ENCODE measurements at places on chromosomes 5 and 9.

GRCh38 chr5:19853616-19854240, 134.3 kb downstream of the CDH18 start:
- no peak for DNase-seq

- DNase-seq, result peak; percentile 23
These were observed 97.5 kb downstream of the COL5A1 start for GRCh38 chr9:134738869-134739659.

GRCh38 chr5:28691526-28691925, 1653.1 kb upstream of the CDH9 start:
- DNase-seq, result no peak

- no peak for DNase-seq
These were observed 209.6 kb downstream of the TTLL11 start for GRCh38 chr9:121883281-121884056.

DNA sequence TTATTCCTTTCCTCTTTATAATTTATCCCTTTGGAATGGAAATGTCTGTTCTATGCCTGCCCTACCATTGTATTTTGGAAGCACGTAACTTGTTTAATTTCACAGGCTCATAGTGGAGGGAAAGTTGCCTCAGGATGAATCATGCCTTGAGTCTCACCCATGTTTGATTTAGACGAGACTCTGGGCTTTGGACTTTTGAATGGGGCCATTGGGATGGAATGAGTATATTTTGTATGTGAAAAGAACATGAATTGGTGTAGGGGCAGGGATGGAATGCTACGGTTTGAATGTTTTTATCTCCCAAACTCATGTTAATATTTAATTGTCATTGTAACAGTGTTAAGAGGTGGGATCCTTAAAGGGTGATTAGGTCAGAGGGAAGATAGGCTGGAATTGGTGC, 10.3 kb downstream of the FBXW5 start:
- DNase-seq, result no peak

DNA sequence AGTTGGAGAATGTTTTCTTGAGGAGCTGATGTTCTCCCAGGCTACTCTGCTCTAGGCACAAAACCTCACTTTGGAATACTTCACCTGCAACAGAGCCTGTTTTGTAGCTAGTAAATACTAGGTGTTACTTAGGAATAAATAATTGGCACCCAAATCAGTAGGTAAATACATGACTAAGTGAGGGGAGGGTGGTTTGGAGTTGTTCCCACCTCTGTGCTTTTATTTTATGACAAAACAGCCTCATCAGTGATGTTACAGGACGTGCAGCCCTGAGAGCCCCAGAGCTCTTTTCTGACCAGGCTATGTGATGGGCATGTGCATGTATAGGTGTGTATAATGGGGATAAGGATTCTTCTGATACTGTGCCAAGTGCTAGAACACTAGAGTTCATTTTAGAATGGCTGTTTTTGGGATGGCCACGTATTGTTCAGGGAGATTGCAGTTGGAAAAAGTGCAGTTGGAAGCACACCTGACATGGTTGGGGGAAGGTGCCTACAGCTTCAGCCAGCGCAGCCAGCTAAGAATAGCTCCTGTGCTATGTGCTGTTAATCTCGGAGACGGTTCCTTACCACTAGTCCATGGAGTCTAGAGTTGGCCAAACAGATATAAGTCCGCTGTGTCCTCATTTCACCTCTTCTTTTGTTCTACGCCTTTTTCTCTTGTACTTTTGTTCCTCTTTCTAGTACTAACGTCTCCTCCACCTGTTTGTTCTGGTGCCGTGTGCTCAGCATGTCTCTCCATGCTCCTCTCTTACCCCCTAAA, 284.7 kb downstream of the FANCC start:
- no peak for DNase-seq

- no peak for DNase-seq
These were observed 212.3 kb upstream of the RORB start for GRCh38 chr9:74284581-74285450.

DNA sequence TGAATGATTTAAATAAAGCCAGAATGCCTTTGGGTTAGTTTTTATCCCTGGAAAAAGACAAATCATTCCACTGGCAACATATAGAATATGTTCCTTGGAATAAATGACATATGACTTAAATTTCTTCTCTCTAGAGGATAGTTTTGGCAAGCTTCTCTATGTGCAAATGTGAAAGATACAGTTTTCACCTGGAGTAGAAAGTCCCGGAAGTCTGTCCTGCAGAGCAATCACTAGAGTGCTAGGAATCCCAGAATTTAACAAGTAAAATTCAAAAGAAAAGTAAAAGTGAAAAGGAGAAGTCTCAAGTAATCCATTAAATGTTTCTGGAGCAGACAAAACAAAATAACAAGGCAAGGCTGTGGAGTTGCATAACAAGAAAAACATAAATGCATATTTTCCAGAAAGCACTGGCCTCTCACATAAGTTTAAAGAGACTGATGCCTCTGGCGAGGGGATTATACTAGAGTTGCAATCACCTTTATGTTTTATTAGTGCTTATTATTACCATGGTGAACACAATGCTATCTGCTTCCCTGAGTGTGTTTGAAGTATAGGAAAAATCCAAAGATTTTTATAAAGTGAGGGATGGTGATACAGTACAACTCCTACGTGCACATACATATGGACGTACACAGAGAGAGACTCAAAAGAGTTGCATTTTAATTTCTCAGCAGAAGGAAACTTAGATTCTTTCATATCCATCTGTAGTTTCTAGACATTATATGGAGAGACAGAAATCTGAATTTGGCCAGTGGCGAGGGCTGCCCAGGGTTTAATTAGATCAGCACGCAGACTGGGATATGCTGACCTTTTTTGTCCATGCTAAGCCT, 188.3 kb upstream of the ANKRD55 start:
- no peak for DNase-seq

DNA sequence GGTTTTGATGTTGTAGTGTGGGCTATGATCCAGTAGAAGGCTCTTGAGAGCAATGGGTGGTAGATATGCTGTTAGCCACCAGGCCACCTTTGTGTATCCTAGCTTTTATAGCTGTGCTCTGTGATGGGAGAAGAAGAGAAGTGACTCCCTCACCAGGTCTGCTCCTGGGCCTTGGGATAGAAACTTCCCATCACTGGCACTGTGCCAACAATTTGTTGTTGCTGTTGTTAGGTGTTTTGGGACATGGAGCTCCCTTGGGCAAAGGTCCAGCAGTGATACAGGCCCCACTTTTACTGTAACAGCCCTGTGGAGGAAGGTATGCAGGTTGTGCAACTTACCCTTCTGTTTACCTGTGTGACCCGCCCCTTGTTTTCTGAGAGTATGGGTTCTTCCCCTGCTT, 570.9 kb upstream of the GRIN3A start:
- DNase-seq, result no peak

DNA sequence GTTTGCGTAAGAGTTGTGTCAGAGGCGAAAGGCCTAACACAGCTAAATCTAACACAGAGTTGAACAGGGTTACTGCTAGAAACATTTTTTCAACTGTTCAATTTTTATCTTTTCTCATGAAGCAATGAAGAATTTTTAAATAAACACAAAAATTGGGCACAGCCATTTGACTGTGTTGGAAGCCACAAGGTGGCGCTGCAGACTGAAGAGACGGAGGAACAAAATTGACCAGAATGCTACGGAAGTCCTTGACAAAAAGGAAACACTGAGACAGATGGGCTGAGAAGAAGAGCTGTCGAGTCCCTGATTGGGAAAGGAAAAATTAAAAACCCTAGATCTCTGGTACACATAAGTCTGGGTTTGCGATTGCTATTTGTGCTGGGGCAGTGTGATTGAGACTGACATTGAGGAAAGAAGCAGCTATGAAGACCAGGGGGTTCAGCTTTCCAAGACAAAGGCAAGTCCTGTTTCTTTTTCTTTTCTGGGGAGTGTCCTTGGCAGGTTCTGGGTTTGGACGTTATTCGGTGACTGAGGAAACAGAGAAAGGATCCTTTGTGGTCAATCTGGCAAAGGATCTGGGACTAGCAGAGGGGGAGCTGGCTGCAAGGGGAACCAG, at the start of gene PCDHB9:
Gene PCDHB9 (plus strand): TSS at position 265 of the 616 bp plus-strand sequence. CDS start 158 bp downstream, at position 423.
- peak; percentile 76 for DNase-seq

- peak; percentile 63 for DNase-seq
These were observed 5.8 kb upstream of the ST6GALNAC6 start for GRCh38 chr9:127905004-127905728.

GRCh38 chr5:35736280-35736679, 118.6 kb downstream of the SPEF2 start:
- DNase-seq, result no peak

GRCh38 chr5:87765009-87765408, 352.3 kb upstream of the CCNH start:
- DNase-seq, result no peak

- DNase-seq, result no peak
These were observed 44.6 kb upstream of the SHOC1 start for GRCh38 chr9:111839387-111839786.

GRCh38 chr9:80208696-80209095, 636.9 kb downstream of the TLE4 start:
- DNase-seq, result no peak

DNA sequence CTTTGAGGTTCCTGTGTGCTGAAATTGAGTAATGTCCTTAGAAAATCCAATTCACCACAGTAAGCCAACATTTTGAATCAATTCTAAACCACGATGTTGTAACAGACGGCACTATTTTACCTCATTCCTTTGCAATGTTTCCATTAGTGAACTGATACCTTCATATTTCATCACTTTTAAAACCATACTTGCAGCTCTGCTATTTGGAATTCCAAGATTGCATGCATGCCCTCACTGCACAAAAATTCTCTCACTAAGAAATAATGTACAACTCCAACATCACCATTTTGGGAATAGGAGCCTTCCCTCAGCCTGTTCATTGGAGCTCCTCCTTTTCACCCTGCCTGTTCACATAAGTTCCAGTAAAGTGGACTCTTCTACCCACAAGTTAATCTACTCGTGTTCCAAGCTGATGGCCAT, 74.8 kb upstream of the TGFBR1 start:
- no peak for DNase-seq

DNA sequence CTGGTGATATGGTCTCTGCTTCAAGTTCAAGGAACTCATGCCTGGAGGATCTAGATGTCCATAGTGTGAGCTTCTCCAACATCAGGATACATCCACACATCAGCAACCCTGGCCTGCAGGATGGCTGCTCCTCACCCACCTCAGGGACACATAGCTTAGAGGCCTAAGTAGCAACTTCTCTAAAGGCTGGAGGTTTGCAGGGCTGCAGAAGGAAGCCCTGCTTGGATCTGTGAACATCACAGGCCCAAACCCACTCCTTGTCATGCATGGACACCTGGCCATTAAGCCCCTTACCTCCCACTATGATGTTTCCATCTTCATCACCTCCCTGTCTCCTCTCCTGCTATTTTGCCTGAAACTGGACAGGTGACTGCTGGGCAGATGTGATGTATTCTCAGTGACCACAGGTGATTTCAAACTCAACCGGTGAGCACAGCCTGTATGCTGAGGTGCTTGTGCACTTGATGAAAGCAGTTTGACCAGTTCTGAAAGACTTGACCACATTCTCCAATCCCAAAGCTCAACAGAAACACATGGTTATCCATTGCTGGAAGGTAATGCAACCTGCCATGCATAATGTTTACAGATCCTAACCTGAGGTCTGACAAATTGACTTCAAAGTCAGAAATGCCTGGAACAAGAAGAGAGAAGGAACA, 205.2 kb downstream of the FSTL4 start:
- no peak for DNase-seq

All from NAMALWA (cell line).